ENCODE measurements at places on chromosomes 16 and 17. TPM values are rescaled to one million over a fixed set of nuclear protein-coding genes. Genes with fewer than 3 reads are reported as not detected.
A peak's percentile ranks its signal among the peaks of the same experiment; 100 is the strongest.

DNA sequence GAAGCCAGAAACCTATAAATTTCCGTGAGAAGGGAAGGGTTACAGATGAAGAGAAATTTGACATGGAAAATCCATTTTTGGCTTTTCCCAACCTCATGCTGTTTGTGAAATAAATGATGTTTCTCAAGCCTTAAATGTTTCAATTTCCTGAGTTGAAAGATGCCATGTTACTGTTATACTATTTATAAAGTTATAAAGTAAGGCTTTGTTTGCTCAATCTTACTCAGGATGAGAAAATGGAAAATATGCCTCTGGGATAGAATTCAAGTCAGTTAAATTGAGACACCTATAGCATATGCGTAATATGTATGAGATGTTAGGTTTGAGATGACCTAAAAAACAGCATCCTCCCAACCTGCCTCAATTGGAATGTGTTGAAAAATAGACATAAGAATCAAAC lies 19.9 kb upstream of the FAM20A start:
- no peak for DNase-seq

EXOC3L1 gene
- 1.4 TPM for total RNA-seq

DNA sequence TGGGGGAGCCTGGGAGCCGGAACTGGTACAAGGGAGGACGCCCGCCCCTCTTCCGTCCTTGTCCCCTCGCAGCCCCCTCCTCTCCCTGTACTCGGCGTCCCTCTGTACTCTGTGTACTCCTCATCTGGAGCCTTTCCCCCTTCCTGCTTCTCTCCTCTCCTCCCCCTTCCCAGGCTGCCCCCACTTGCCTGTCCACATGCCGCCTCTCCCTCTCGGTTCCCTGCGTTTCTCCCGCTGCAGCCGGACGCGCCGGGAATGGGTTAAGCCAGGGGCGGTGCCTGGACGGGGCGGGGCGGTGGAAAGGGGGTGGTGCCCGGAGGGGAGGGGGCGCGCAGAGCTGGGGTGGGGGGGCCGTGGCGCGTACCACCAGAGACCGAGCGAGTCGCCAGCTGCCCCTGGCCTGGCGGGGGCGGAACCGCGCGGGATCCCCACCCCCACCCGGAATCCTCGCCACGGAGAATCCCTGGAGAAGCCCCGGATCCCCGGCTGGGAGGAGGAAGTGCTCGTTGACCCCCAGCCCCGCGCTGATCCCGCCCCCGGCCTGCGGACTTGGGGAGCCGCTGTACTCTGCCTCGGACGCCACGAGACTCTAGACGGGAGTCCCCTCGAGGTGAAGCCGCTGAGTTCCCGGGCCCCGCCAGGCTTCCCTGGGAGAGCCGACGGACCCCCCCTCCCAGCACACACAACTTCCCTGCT lies 22.6 kb downstream of the GJD3 start:
- peak; percentile 83 for DNase-seq

GRCh38 chr16:88807626-88808453 lies 3.9 kb downstream of the APRT start:
- DNase-seq: no peak

Measured in uterus (tissue), 4 donors.